ENCODE measurements at places on chromosomes 2 and 18. TPM values are rescaled to one million over a fixed set of nuclear protein-coding genes. Genes with fewer than 3 reads are reported as not detected.

RRM2 gene
- total RNA-seq: 76.0 TPM

IL36G gene
- not detected for total RNA-seq

LRRC30 gene
- not detected for total RNA-seq

SATB2 gene
- total RNA-seq: 4.9 TPM

TUBA4A gene
- total RNA-seq: 11.5 TPM

KCNG2 gene
- not detected for total RNA-seq

ABCA12 gene
- not detected for total RNA-seq

ALLC gene
- total RNA-seq: not detected

DSC1 gene
- not detected for total RNA-seq

LCT gene
- total RNA-seq: under 0.01 TPM

CDH2 gene
- total RNA-seq: 107 TPM

SIGLEC15 gene
- 1.2 TPM for total RNA-seq

CPO gene
- total RNA-seq: 0.12 TPM

ATP8B1 gene
- total RNA-seq: 46.1 TPM

IL1R2 gene
- total RNA-seq: not detected

REG3G gene
- not detected for total RNA-seq

COL4A4 gene
- total RNA-seq: 2.7 TPM

EPB41L3 gene
- total RNA-seq: 8.7 TPM

CCDC150 gene
- total RNA-seq: 6.4 TPM

CIDEA gene
- 12.1 TPM for total RNA-seq

DSG1 gene
- total RNA-seq: not detected

FIGN gene
- 1.4 TPM for total RNA-seq

VWA3B gene
- total RNA-seq: not detected

SLC9A2 gene
- not detected for total RNA-seq

SNORC gene
- 1.2 TPM for total RNA-seq

MATN3 gene
- 2.9 TPM for total RNA-seq

TUBA4B gene
- total RNA-seq: 0.11 TPM

CD226 gene
- total RNA-seq: 0.50 TPM

MROH2A gene
- total RNA-seq: not detected

NAPG gene
- 50.6 TPM for total RNA-seq

KCNK3 gene
- 0.44 TPM for total RNA-seq

CNDP1 gene
- total RNA-seq: not detected

GPR39 gene
- total RNA-seq: 3.1 TPM

RUFY4 gene
- total RNA-seq: not detected

ASPRV1 gene
- total RNA-seq: 0.11 TPM

GALNT3 gene
- total RNA-seq: 0.87 TPM

OSBPL1A gene
- total RNA-seq: 47.5 TPM

RBMS1 gene
- total RNA-seq: 62.0 TPM

NCKAP1 gene
- total RNA-seq: 206 TPM

CD8B gene
- total RNA-seq: not detected

TNS1 gene
- 64.6 TPM for total RNA-seq

FZD7 gene
- 33.4 TPM for total RNA-seq

LRATD1 gene
- total RNA-seq: 3.5 TPM

IL1RL1 gene
- total RNA-seq: 0.77 TPM

MARS2 gene
- 3.1 TPM for total RNA-seq

GRP gene
- not detected for total RNA-seq

NCOA1 gene
- 9.8 TPM for total RNA-seq

SPATA3 gene
- total RNA-seq: not detected

ARMC9 gene
- 89.6 TPM for total RNA-seq

C2orf72 gene
- total RNA-seq: 0.22 TPM

SNTG2 gene
- 0.11 TPM for total RNA-seq

ALPP gene
- total RNA-seq: not detected

SCN3A gene
- total RNA-seq: 0.12 TPM

EFR3B gene
- 0.87 TPM for total RNA-seq

Measured in uterine smooth muscle cell (primary cell).